Naive B cell (primary cell): ENCODE measurements at places on chromosomes 5 and 9. TPM values are rescaled to one million over a fixed set of nuclear protein-coding genes. Genes with fewer than 3 reads are reported as not detected.

The SOX30 gene
- 1.0 TPM for polyA plus RNA-seq

The PRLR gene
- polyA plus RNA-seq = not detected

The MYMK gene
- not detected for polyA plus RNA-seq

The TMC1 gene
- not detected for polyA plus RNA-seq

The NR6A1 gene
- polyA plus RNA-seq = not detected

The GPR151 gene
- not detected for polyA plus RNA-seq

The IFNB1 gene
- not detected for polyA plus RNA-seq

The IL33 gene
- not detected for polyA plus RNA-seq

The PCDHGA5 gene
- polyA plus RNA-seq = not detected

The ESM1 gene
- not detected for polyA plus RNA-seq

The TSC1 gene
- 7.5 TPM for polyA plus RNA-seq

The PLPP7 gene
- 0.79 TPM for polyA plus RNA-seq

The EXOSC2 gene
- polyA plus RNA-seq = 24.9 TPM

DNA sequence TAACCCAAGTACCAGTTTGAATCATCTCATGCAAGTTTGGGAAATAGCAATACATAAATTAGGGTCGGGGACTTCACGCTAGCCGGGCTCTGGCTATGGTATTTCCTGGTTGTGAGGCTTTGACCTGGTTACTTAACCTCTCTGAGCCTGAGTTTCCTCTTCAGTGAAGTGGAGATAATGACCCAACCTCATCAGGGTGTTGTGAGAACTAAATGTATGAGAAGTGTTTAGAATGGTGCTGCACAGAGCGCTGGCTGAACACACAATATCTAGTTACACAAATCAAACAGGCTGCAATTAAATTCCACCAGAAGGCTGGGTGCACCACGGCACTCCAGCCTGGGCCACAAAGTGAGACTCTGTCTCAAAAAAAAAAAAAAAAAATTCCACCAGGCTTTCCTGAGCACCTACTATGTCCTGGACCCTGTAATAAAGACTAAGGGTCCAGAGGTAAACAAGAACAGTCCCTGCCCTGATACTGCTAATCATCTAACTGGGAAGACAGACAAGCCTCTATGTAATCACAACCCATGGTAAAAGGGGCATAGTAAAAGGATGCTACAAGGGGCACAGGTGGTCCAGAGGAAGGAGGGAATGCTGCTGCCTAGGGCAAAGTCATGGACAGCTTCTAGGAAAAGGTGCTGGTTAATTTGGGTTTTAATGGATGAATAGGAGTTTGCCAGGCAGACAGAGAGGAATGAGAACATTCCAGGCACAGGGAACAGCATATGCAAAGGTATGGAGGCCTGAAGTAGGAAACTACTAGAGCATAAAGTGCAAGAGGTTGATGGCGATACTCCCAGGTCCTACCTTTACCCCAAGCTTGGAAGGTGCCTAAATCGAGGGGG lies 27.7 kb downstream of the DUSP1 start:
- H3K4me1 ChIP-seq = peaks cover 22% of the 10 kb centered on the region
- no peaks in the 10 kb centered on the region for H3K36me3 ChIP-seq
- H3K27ac ChIP-seq = no peak overlapping the region
- no peak overlapping the region for H3K4me3 ChIP-seq
- no peak for DNase-seq

DNA sequence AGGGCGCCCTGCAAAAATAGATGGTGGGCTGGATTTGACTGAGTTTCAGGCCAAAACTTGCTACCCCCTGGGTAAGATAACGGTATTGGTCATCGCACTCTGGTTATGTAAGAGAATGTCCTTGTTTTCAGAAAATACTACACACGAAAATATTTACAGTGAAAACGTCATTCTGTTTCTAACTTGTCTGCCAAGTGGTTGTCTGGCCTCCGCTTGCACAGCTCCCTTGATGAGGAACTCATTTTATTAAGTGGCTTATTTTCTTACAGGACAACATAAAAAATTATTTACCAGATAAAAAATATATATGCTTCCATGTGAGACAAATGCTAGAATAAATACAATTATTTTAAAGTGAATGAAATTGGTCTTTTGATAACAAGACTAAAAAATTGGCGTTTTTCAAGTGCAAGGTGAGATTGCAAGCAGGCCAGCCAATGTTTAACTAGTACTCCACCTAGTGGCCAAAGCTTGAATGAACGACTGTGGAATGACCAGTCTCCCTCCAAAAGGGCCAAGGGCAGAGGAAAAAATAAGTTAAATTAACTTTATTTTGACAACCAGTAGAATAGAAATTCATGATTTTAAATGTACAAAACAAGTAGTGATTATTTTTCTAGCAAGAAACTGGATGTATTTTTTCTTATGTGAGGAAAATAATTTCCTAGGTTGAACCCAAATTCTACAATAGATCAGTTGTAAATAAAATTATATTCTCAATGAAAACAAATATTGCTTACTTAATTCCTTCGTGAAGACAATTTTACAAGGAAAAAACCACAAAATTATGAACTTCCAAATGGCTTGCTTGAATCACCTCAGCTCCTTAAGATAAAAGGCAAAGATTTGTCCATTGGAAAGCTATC lies 93.2 kb downstream of the ZFAND5 start:
- H3K27ac ChIP-seq = no peak overlapping the region
- H3K4me1 ChIP-seq = no peaks in the 10 kb centered on the region
- peaks cover 17% of the 10 kb centered on the region for H3K27me3 ChIP-seq
- H3K36me3 ChIP-seq = no peaks in the 10 kb centered on the region
- peak; percentile 21 for DNase-seq
- H3K4me3 ChIP-seq = no peak overlapping the region

GRCh38 chr9:136254381-136255165 lies 9.0 kb upstream of the QSOX2 start:
- no peaks in the 10 kb centered on the region for H3K4me1 ChIP-seq
- H3K36me3 ChIP-seq = no peaks in the 10 kb centered on the region
- H3K27ac ChIP-seq = no peak overlapping the region

DNA sequence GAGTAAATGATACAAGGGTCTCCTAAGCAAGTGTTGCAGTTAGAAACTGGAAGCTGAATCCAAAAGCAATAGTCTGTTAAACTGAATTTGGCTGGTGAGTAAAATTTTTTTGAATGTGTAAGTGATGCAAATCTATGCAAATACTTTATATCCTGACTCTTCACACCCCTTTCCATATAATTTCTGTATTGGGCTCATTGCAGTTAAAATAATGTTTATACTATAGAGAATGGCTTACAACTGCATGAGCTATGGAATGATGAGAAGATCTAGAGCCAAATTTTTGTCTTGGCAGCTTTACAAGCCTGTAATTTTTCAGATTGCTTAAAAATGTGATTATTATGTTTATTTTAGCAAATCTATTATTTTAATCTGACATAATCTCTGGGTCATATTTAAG lies 57.0 kb upstream of the GABRA1 start:
- H3K27ac ChIP-seq = no peak overlapping the region
- DNase-seq = no peak
- no peaks in the 10 kb centered on the region for H3K27me3 ChIP-seq
- no peaks in the 10 kb centered on the region for H3K4me1 ChIP-seq
- no peaks in the 10 kb centered on the region for H3K36me3 ChIP-seq

GRCh38 chr5:91541696-91542095 lies 158.6 kb upstream of the ARRDC3 start:
- H3K4me3 ChIP-seq = no peak overlapping the region
- H3K27me3 ChIP-seq = no peaks in the 10 kb centered on the region
- no peaks in the 10 kb centered on the region for H3K36me3 ChIP-seq
- no peak overlapping the region for H3K27ac ChIP-seq
- H3K4me1 ChIP-seq = no peaks in the 10 kb centered on the region

DNA sequence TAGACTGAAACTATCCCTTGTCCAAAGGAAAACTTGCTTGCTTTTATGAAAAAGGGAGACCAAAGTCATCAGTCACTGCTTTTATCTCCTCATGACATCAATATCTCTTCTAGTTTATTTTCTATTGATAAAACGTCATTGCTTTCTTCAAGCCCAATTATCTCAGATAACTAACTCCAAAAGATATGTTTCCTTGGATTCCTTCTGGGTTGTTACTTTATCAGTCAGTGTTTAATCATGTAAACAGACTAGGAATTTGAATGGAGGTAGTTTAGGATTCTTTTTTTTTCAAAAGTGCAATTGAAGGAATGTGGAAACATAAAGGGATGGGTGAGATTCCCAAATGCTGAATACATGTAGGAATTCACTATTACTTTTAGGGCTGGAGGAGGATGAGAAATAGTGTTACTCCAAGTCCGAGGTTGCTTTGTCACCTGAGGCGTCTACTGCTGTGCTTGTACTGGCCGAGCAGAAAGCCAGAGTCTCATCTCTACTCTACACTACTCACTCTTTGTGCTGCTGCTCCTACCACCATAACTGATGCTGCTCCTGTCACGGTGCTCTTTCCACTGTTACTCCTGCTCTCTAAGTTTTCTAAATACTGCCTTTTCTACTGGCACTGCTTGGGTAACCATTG lies 1697.1 kb upstream of the NUDT12 start:
- no peaks in the 10 kb centered on the region for H3K4me1 ChIP-seq
- no peak overlapping the region for H3K27ac ChIP-seq
- H3K27me3 ChIP-seq = no peaks in the 10 kb centered on the region
- DNase-seq = no peak
- no peaks in the 10 kb centered on the region for H3K36me3 ChIP-seq
- H3K4me3 ChIP-seq = no peak overlapping the region

- H3K36me3 ChIP-seq = no peaks in the 10 kb centered on the region
- peaks cover 11% of the 10 kb centered on the region for H3K27me3 ChIP-seq
- DNase-seq = no peak
- no peaks in the 10 kb centered on the region for H3K4me1 ChIP-seq
- no peak overlapping the region for H3K4me3 ChIP-seq
These were observed 314.2 kb downstream of the CDK5RAP2 start for GRCh38 chr9:120265791-120266190.

DNA sequence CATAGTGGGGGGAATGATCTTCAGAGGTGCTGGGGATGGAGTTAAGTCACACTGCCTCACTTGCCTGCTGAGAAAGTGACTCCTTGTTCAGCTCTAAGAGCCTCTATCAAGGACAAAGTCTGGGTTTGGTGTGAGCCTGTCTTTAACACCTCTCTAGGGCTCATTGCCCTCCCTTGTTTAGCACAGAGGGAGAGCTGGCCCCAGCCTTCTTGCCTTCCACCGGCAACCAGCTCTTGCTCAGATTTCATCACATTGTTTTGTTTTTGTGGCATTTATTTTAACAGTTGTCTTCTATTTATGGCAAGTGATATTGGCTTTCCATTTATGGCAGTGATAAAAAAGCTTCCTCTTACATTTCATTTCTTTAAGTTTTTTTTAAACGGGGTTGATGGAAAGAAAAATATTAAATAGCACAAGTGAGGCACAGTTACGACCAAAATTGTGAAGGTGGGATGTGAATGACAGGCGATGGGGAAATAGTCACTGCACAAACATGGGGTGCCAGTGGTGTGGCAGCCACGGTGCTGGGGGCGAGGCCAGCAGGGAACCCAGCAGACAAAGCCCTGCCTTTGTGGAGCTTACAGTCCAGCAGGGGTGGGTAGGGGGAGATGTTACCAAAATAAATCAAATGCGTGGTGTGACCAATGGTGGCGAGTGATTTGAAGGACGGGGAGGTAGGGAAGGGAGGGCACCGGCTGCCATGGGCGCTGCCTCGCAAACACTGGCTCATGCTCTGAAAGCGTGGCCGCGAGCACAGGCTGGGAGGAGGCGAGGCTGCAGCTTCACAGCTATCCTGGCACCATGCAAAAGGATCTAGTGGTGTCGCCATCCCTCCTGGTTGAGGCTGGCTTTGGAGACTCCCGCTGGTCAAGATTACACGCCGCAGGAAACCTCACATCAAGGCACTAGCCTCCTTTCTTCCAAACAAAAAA lies 21.2 kb upstream of the UNC5A start:
- no peak for DNase-seq
- H3K27me3 ChIP-seq = peaks cover 26% of the 10 kb centered on the region
- no peaks in the 10 kb centered on the region for H3K4me1 ChIP-seq
- H3K36me3 ChIP-seq = no peaks in the 10 kb centered on the region
- H3K27ac ChIP-seq = no peak overlapping the region

- peak; percentile 78 for DNase-seq
- H3K4me1 ChIP-seq = peaks cover 65% of the 10 kb centered on the region
- H3K27ac ChIP-seq = no peak overlapping the region
- H3K36me3 ChIP-seq = no peaks in the 10 kb centered on the region
These were observed 121.6 kb downstream of the TRIO start for GRCh38 chr5:14264605-14265316.

DNA sequence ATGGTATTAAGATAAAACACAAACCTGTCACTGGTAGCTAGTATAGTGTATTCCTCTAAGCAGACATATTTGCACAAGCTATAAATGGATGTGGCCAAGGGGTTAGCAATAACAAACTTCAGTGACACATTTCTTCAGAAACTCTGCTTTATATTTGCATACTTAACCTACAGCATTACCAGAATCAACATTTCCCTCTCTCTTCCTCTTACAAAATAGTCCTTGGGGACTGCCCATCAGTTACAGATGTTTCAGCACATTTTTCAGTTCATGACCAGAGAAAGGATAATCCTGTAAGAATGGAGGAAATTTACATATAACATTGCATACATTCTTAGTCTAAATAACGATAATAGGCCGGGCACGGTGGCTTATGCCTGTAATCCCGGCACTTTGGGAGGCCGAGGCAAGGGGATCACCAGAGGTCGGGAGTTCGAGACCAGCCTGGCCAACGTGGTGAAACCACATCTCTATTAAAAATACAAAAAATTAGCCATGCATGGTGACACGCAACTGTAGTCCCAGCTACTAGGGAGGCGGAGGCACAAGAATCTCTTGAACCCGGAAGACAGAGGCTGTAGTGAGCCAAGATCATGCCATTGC lies 25.3 kb upstream of the SLC1A1 start:
- H3K27ac ChIP-seq = no peak overlapping the region
- no peaks in the 10 kb centered on the region for H3K4me1 ChIP-seq
- no peaks in the 10 kb centered on the region for H3K36me3 ChIP-seq
- H3K27me3 ChIP-seq = peaks cover 16% of the 10 kb centered on the region
- no peak for DNase-seq
- no peak overlapping the region for H3K4me3 ChIP-seq

DNA sequence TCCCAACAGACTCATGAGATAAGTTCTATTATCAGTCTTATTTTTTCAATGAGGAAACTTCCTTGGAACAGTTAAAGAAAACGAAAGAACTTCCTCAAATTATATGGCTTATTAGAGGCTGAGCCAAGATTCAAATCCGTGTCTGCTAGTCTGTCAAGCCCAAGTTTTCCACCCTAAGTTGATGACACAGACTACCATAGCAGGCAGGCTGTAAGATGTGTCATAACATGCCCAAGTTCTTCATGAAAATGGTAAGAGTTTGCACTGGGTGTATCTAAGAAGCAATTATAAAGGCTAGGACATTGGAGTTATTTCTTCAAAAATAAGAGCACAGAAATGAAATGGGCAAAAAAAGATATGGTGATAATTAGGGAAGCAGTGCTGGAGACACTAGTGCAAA lies 634.5 kb downstream of the BRINP1 start:
- H3K4me1 ChIP-seq = no peaks in the 10 kb centered on the region
- H3K27ac ChIP-seq = no peak overlapping the region
- DNase-seq = no peak
- H3K4me3 ChIP-seq = no peak overlapping the region

DNA sequence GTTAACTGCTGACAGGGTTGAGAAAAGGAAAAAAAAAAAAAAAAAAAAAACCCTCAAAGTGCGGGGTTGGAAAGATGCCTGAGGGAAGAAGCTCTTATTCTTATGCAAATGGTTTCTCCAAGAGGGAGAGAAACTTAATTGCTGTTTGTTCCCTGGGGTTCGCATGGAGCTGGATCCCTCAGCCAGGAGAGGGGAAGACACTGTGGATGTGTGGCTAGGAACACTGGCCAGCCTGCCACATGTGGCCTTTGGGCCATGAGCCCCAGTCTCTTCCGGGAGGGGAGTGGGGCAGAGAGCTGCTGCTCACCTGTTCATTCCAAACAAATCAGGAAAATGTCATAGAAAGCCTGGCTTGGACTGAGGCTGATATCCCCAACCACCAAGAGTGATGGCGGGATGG lies 9.4 kb upstream of the SCGB3A2 start:
- H3K27me3 ChIP-seq = peaks cover 6% of the 10 kb centered on the region
- no peak overlapping the region for H3K4me3 ChIP-seq
- H3K27ac ChIP-seq = no peak overlapping the region
- H3K4me1 ChIP-seq = no peaks in the 10 kb centered on the region
- no peaks in the 10 kb centered on the region for H3K36me3 ChIP-seq
- no peak for DNase-seq
